ENCODE measurements at places on chromosomes 13 and 19. TPM values are rescaled to one million over a fixed set of nuclear protein-coding genes. Genes with fewer than 3 reads are reported as not detected.

Gene EPSTI1
- 21.6 TPM for polyA plus RNA-seq

Gene GPR4
- not detected for polyA plus RNA-seq

Gene FGF9
- polyA plus RNA-seq: 0.23 TPM

Gene ZNF285
- 6.8 TPM for polyA plus RNA-seq

Gene ZNF667
- polyA plus RNA-seq: 7.6 TPM

Gene PSG3
- polyA plus RNA-seq: not detected

Gene TCF3
- 36.0 TPM for polyA plus RNA-seq

Gene HOMER3
- not detected for polyA plus RNA-seq
